ENCODE measurements at places on chromosomes 4 and X.

DNA sequence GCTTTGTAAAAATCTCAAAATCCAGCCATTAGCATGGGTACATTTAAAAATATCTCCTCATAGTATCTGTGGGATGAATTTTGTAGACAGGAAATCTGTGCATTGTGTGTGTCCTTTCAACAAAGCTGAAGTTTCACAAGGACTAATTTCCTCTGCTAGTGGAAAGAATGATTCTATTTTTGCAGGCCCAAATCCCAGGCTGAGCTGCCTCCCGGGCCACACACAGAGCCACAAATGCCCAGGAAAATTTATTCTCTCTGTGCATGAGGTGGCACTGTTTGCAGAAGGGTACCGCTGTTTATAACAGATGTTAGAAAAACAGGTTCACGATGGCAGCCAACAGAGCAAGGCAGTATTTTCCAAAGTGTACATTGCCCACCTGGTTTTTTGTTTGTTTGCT, 11.0 kb upstream of the VCX3B start:
- DNase-seq: no peak

DNA sequence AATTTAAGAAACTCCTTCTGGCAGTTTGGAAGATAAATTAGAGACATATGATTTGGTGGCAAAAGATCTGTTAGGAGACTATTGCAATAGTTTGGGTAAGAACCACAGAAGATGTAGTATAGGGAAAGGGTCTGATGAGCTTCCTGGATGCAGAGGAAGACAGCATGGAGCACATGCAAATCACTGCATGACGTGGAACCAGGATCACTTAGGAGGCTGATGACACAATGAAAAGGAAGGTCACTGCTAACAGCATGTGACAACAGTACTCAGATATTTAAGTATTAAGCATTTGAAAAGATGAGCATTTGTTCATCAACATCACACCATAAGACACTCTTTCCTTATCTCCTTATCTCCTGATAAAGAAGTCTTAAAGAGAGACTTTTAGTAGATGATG, 167.8 kb upstream of the LDB2 start:
- no peak for DNase-seq

DNA sequence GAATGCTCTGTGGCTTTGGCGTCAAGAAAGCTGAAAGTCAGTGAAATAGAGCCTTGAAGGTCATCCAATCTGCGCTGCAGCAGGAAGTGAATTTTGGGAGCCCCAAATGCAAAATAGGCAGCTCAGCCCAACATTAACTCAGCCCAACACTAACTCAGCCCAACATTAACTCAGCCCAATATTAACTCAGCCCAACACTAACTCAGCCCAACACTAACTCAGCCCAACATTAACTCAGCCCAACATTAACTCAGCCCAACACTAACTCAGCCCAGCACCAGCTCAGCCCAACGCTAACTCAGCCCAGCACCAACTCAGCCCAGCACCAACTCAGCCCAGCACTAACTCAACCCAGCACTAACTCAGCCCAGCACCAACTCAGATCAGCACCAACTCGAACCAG, 71.5 kb downstream of the SORBS2 start:
- DNase-seq: no peak

GRCh38 chr4:103099691-103100392, at the start of gene BDH2:
TSS of gene BDH2 (minus strand) at chr4:103099834. CDS start at chr4:103096254, 3,580 bp downstream.
- DNase-seq: peak; percentile 81

- no peak for DNase-seq
Measured at GRCh38 chr4:110751986-110752385, 129.1 kb upstream of the PITX2 start.
